Astrocyte of the spinal cord (primary cell): ENCODE measurements at places on chromosomes 12 and 14.

DNA sequence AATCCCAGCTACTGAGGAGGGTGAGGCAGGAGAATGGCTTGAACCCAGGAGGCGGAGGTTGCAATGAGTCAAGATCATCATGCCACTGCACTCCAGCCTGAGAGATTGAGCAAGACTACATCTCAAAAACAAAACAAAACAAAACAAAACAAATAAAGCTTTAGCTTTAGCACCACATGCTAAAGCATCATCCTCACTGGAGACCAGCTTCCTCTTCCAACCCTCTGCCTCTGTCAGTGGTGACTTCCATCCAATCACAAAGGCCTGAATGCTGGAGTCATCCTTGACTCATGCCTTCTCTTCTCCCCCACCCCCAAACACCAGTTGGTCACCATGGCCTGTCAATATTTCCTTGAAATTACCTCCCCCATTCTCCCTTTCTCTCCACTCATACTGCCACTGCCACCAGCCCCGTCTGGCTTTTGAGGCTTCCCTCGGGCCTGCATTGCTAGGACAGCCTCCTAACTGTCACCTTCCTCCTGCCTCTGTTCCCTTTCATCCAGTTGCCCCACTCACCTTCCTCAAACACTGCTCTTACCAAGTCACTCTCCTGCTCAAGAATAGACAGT is 1.4 kb downstream of the ZNF385A start:
- peak; percentile 79 for DNase-seq

DNA sequence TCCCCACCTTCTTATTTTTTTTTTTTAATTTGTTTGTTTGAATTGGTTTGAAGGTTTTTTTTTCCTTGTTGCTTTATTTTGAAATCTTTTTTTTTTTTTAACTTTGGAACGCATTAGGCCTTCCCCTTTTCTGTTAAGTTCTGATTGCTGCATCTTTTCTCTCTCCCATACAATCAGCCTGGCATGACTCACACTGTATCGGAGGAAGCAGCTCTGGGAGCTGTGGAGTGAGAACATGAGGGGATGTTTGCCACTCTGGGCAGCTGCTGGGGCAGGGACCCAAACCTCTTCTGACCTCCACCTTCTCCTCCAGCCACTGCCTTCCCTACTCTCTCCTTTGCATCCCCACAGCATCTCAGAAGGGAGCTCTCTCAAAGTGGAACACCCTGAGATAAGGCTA is 160.3 kb upstream of the FKBP4 start:
- DNase-seq = no peak

- no peak for DNase-seq
Measured at GRCh38 chr14:69066396-69067171, 86.3 kb downstream of the DCAF5 start.

DNA sequence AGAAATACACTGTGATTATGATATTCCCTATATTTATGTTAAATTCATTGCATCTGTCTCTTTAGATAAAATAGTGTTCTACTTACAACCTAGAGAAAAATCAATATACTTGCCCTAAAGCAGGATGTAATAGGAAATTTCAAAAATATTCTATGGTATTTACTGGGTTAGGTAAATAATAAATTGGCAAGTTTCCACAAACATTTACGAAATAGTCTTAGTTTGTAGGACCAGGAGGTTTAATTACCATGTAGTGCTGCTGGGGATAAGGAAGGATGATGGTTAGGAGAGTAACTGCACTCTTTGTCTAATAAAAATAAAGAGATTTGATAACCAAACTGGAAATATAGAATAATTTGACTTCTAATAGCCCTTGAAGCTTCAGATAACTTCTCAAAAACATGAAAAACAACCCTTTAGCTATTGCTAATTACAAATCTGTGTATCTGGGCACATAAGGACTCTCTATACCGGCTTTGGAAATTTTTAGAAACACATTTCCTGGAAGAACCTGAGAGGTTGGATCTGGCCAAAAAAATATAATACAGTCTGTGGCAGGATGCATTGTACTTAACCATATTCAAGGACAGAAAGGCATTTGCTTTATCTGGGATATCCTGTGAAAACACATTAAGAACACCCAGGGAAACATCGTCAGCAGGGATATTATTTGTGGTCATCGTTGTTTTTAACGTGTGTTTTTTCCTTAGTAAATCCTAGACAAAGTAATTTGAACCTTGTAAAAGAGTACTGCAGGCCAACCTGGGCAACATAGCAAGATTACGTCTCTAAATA is 36.7 kb upstream of the TMCC3 start:
- DNase-seq = no peak

GRCh38 chr12:91813701-91814100 is 331.9 kb downstream of the BTG1 start:
- no peak for DNase-seq

DNA sequence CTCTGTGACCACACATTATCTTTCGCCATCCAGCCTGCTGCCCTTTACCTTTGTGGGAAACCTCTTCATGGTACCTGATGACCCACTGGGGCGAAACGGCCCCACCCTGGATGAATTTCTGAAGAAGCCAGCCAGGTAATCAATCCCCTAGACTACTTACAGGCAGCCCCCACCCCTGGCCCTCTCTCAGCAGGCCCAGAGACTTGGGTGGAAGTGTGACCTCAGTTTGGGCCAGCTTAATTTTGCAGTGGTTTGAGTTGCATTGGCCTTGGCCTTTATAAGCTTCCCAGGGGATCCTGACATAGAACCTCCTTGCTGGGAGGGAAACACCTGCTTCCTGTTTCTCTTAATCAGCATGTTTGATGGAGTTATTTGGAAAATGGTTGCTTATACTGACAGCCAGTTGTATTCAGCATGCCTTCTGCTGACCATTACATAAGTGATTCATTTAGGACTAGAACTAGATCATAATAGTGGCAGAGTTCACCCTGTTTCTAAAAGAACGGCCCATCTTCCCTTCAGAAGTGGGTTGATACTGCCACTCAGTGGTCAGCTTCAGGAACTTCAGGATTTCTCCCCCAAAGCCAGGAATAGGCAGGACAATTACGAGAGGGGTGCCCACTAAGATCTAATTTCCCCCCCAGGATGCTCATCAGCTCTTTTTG is 6.1 kb downstream of the SDR39U1 start:
- peak; percentile 79 for DNase-seq

GRCh38 chr12:126095748-126096510 is 1030.7 kb downstream of the AACS start:
- no peak for DNase-seq

- DNase-seq = no peak
Measured at GRCh38 chr12:22105542-22105941, 59.5 kb downstream of the CMAS start.

- DNase-seq = no peak
Measured at GRCh38 chr12:78186670-78187069, 356.0 kb downstream of the NAV3 start.

- DNase-seq = no peak
Measured at GRCh38 chr14:58662018-58662417, 24.3 kb downstream of the DACT1 start.

DNA sequence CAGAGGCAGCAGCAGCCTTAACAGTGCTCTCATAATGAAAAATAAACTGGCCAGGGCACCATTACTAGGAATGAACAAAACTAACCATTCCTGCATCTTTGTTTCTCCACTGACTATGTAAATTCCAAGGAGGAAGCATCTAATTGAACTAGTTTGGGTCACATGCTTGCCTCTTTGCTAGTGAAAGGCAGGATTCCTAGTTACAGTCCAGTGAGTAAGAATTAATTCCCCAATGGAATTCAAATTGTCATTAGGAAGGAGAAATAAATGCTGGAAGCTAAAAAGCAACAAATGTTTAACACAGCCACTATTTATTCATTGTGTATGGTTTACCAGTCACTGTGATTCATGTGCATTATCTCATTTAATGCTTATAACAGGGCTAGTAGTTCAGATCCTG is 316.0 kb downstream of the CCDC91 start:
- no peak for DNase-seq

DNA sequence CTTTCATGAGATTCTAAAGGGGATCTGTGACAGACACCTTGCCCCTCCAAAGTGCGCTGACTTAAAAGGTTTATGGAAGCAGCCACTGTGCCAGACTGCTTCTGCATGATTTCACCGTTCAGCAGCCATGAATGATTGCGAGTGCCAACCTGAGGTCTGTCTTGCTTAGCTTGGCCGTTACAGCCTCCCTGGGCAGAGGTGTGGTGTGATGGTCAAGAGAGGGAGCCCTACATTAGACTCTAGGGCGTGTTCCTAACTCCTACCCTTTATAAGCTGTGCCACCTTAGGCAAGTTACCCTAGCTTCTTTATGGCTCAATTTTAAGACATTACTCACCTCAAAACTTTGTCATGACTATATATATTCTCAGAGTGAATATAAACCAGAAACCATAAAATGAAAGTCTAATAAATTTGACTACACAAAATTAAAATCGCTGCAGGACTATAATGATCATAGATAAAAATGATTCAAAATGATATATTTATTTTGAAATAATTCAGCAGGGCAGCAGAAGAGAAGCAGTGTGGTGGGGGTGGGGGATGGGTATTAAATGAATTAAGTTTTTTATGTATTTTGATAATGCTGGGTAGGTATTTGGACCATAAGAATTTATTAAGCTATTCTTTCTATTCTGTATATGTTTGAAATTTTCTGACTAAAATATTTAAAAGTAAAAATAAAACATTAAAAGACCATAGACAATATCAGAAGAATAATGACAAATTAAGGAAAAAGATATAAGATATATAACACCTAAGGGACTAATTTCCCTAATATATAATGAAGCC is 47.7 kb upstream of the MBIP start:
- no peak for DNase-seq

- DNase-seq = no peak
Measured at GRCh38 chr14:69443296-69443805, 41.2 kb upstream of the PLEKHD1 start.

DNA sequence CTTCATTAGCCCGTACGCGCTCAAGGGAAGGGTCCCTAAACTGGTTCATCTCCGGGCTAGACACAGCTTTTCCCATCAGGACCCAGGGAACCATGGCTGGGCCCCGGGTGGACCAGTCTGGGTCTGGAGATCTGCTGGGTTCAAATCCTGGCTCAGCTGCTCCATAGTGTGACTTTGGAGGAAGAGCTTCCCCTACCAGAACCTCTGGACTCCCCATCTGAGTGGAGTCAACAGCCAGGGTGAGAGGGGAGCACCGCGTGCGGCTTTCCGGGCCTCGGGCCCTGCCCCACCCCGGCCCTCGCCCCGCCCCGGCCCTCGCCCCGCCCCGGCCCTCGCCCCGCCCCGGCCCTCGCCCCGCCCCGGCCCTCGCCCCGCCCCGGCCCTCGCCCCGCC is 41.2 kb downstream of the BEGAIN start:
- no peak for DNase-seq
